ENCODE measurements at places on chromosomes 3 and 15.

DNA sequence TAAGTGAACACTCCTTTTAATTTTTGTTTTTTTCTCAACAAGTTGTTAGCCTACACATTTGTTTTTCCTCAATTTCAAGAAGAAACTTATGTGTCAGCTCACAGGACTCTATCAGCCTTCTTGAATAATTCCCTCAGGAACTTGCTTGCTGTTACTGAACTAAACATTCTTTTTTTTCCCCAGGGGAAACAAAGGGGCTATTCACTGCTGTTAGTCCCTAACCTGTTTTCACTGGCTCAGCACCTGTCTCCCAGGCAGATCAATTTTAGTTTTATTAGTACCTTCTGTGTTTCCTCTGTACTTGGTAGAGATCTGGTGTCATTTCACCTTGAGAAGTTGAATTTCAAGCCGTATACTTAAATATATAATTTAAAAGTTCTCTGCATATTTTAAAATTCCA, 644.6 kb downstream of the CADM2 start:
- no peak for DNase-seq

- DNase-seq: no peak
Observed at GRCh38 chr3:64741341-64741740, 53.5 kb upstream of the ADAMTS9 start.

DNA sequence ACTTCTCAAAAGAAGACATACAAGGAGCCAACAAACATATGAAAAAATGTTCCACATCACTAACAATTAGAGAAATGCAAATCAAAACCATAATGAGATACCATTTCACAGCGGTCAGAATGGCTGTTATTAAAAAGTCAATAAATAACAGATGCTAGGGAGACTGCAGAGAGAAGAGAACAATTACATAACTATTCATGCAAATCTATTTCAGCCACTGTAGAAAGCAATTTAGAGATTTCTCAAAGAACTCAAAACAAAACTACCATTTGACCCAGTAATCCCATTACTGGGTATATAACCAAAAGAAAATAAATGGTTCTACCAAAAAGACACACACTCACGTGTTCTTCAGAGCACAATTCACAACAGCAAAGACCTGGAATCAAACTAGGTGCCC, 116.3 kb downstream of the VPS13C start:
- DNase-seq: no peak

- DNase-seq: no peak
Observed at GRCh38 chr3:195571361-195571760, 12.4 kb downstream of the APOD start.

GRCh38 chr3:46096781-46097180, 69.5 kb upstream of the XCR1 start:
- no peak for DNase-seq

DNA sequence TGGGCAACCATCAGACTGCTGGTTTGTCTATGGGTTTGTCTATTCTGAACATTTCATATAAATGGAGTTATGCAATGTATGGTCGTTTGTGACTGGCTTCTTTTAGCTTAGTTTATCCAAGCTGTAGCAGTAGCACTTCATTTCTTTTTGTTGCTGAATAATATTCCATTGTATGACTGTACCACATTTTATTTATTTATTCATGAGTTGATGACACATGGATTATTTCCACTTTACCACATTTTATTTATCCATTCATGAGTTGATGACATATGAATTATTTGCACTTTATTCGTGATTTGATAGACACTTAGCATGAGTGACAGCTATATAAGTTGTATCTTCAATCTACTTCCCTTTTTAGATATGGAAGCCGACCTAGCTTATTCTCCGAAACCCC, 70.0 kb downstream of the IQGAP1 start:
- no peak for DNase-seq

DNA sequence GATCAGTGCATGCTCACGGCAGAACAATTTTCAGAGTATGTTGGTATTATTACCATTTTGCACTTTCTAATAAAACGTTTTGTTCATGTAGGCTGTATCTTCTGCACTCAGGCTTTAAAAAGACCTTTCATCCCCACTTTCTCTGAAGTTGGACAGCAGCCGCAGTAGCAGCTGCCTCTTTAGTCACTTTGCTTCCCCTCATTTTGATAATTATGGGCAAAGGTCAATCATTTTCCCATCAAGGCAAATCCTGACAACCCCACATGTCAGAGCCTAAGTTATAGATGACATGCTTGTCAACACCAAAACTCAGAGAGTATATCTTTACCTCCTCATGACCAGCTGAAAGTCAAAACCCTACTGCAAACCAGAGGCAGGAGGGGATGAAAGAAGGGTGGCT, 99.7 kb downstream of the ROBO2 start:
- no peak for DNase-seq

- no peak for DNase-seq
Observed at GRCh38 chr3:180283251-180283650, 246.5 kb upstream of the PEX5L start.

DNA sequence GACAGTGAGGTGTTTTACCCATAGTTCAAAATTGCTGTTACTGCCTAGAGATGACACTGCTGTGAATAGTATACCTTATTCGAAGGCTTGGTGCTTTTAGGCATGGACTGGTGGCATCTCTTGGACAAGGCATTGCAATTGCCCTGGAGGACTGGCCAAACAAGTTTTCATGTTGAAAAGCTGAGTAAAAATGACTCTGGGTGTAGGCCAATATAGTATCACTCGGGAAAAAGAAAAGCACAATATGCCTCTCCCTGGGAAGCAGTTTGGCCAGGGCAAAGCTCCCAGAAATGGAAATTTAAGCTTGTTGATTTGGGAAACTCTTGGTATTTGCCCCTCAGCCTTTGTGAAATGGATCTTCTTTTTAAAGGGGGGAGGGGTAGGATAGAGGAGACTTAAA, 54.8 kb downstream of the ZNF609 start:
- no peak for DNase-seq
